Body of pancreas (tissue), 4 donors: ENCODE measurements at places on chromosomes 2 and 18.

GRCh38 chr2:24486636-24487205, 4.3 kb upstream of the NCOA1 start:
- DNase-seq: no peak

DNA sequence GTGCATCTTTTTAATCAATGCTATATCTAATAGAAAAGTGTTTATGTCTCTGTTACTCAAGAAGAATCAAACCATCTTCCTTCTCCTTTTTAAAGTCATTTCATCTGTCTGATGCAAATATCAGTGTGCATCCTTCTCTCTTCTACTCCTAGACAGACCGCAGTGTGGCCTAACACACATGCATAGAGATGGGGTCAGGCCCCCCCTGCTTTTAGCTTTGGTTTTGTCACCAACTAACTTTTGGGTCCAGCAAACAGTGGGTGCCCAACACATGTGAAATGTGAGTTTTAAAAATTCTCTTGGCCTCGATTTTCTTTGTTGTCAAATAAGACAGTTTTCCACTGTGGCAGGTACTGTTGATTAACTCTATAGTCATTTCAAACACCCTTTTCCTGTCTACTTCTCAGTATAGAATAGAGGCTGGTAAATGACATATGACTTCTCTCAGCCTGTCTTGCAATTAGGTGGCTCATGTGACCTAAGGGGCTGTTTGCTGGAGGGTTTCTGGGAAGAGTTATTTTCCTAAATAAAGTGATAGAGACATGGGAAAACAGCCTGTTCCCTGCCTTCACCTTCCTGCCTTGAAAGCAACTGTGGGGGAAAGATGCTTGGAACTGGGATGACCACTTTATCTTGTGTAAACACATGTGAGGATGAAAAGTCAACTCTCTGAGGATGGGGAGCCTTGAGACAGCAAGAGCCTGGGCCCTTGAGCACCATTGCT, 65.7 kb upstream of the DARS1 start:
- DNase-seq: no peak

DNA sequence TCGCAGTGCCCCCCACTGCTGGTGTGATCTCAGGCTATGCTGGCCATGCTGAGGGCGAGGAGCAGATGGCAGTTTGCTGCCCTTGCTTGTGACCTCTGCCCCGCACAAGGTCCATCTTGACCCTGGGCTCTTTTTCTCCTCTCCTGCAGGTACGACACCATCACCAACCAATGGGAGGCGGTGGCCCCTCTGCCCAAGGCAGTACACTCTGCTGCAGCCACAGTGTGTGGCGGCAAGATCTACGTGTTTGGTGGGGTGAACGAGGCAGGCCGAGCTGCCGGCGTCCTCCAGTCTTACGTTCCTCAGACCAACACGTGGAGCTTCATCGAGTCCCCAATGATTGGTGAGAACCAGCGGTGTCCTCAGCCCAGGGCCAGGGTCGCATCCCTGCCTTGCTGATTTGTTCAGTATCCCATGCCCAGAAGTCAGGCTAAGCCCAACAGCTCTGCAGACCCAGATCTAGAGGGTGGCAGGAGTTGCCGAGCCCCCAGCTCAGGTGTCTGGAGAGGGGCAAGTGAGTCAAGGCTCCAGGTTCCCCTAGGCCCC, 223.8 kb downstream of the ATAD2B start:
- DNase-seq: no peak

DNA sequence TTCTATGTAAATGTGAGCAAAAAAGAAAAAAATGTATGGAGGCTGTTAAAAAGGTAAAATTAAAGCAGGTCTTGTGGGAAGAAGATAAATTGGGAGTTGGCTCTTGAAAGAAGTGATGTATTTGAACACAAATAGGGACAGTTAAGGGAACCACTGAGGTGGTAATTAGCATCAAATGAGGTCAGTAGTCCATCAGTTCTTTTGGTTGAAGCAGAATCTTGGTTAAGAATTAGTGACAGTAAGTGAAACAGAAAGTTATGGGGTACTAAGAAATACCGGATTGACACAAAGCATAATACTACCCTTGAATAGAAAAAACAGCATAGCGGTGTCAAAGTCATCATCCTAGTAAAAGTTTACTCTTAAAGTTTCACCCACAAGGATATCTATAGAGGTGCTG, 352.6 kb upstream of the VRK2 start:
- DNase-seq: no peak

GRCh38 chr2:14690926-14691325, 58.4 kb downstream of the LRATD1 start:
- DNase-seq: no peak

DNA sequence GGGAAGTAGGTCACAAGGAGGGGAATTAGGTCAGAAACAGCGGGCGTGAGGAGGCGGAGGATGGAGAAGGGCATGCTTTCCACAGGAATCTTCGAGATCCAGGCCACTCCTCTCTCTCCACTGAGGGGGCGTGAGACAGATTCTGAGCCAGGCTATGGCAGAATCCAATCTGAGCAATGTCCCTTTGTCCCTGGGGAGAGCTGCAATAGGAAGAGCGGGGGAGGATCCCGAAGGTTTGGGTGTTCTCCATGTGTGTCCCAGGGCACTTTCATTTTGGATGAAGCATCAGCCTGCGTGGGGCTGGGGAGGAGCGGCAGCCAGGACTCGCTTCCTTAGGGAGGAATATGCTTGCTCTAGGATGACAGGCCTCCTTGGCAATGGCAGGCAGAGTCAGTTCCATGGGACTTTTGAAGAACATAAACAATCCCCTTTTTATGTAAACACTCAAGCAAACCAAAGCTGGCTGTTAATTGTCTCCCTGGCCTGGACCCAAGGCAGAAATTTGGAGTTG, 84.0 kb downstream of the LIPG start:
- DNase-seq: peak; percentile 32

- peak; percentile 75 for DNase-seq
These were observed 8.2 kb upstream of the EN1 start for GRCh38 chr2:118855451-118856279.

DNA sequence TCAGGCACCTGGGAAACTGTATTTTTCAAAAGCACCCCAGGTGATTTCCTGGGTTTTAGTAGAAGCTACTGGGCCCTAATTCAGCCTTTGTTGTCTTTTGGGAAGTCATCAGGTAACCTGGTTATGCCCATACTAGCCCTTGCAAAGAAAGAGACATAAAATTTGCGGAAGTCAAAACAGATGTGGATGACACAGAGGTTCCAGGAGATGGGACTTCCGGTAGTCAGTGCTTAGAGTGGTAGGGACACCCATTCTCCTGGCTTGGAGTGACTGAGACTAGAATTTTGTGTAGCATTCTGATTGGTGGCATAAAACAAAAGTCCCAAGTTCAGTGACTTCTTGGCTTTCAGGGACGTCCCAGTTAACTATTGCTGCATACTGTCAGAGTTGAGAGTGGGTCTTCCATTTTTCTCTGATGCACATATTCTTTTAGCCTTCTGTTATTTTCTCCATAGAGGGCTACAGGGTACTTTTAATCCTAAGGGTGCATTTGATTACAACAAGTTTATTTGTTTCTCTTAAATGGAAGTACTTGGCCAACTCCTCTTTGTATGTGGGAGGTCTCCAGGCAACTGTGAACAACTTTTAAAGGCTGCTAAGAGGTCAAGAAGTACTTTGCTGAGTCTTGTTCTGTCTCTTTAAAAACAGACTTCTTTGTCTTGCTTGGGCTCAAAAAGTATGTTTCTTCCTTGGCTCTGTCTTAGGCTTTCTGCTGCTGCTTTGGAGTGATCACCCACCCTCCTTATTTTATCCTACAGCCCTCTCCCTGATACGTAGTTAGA, 8.8 kb downstream of the NAB1 start:
- DNase-seq: no peak

- no peak for DNase-seq
These were observed 13.4 kb upstream of the UGT1A1 start for GRCh38 chr2:233746475-233747282.
